ENCODE measurements at places on chromosomes 7 and 10.

GRCh38 chr7:7051206-7051877 lies 131.0 kb upstream of the C1GALT1 start:
- no peak for DNase-seq

GRCh38 chr10:129703287-129704137 lies 236.5 kb downstream of the MGMT start:
- DNase-seq, result no peak

DNA sequence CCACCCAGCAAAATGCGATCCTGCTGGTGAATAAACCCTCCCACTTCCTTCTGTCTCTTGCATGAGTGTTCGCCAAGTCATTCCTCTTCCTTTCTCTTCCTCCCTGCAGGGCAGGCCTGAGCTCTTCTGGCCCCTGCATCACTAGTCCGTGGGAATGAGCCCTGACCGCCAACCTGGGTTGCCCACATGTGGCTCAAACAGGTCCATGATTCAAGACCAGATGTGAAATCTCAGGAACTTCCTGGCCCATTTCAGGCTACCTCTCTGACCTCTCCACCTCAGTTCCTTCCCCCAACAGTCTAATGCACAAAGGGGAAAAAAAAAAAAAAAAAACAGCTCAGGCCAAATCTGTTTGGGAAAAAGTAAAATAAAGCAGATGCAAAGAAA lies 5.4 kb upstream of the YWHAG start:
- no peak for DNase-seq

- DNase-seq, result no peak
Observed at GRCh38 chr7:100358027-100358856, at the start of gene PILRB. TSS of gene PILRB (plus strand) at chr7:100358117. CDS start at chr7:100358303, 186 bp downstream.

DNA sequence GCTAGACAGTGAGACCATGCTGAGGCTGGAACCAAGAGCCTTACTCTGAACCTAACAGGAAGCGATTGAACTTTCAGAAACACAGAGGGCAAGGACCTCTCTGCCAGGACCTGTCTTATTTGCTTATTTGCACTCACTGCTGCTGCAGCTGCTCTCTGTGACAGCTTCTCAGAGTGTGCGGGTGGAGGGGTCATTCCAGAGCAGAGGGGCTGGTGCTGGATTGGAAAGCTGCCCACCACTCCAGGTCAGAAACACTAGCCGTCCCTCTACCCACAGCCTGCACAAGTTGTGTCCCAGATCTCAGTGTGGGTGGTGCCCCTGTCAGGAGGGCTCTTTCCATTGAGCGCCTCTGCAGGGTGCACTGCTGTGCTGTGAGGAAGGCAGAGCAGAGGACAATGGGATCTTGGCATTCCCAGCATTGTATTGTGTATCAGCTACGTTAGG lies 126.2 kb downstream of the CCNY start:
- DNase-seq, result no peak
